ENCODE measurements at places on chromosomes 13 and 19. TPM values are rescaled to one million over a fixed set of nuclear protein-coding genes. Genes with fewer than 3 reads are reported as not detected.

DNA sequence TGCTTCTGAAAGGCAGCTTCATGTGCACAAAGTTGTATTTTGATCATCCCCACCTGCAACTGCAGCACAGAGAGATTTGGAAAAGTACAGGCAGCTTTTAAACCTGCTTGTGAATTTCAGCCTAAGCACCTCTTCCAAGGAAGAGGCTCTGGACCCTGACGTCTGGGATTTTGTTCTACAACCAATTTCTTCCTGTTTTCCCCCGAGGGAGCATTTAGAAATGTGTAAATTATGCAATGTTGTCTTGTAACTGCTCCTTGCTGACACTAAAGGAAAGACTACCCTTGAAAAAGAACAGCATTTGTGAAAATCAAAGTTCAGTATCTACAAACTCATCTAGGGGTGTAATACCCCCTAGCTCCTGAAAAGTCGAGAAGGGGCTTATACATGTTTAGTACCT, 15.4 kb downstream of the MED26 start:
- no peak for DNase-seq

GRCh38 chr19:39155114-39155700, 29.6 kb downstream of the PAK4 start:
- DNase-seq: no peak

- DNase-seq: no peak
Observed at GRCh38 chr13:72953391-72953965, 105.3 kb upstream of the KLF5 start.

- no peak for DNase-seq
Observed at GRCh38 chr13:51995677-51996551, 15.3 kb downstream of the ATP7B start.

DNA sequence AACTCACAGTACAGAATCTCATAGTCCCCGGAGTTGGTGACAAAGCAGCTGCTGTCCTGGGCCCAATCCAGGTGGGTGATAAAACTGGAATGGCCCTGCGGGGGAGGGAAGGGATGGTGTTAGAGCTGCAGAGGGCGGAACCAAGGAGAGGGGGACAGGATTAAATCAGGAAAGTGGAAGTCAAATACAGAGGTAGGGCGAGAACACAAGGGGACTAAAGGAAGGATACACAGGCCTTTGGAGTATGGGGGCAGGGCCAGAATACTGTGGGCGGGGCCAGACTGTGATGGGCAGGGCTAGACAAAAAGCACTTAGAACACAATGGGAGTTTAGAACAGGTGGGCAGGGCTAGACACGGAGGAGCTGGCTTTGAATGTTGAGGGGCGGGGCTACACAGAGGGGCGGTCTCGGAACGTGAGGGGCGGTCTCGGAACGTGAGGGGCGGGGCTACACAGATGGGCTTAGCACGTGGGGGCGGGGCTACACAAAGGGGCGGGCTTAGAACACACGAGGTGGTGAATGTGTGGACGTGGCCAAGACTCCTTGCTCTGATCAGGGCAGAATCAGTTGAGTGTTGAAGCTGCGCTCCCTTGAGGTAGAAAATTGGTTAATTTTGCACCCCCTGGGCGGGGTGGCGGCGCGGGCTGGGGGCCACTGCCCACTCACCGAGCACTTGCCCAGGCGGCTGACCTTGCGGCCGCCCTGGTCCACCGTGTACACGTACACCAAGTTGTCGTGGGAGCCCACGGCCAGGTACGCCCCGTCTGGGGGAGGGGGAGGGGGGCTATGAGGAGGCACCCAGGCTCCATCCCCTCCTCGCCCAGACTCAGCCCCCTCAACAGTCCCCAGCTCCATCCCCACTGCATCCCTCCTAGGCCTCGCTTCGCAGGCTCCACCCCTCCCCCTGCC, 14.0 kb upstream of the GPR4 start:
- no peak for DNase-seq

DNA sequence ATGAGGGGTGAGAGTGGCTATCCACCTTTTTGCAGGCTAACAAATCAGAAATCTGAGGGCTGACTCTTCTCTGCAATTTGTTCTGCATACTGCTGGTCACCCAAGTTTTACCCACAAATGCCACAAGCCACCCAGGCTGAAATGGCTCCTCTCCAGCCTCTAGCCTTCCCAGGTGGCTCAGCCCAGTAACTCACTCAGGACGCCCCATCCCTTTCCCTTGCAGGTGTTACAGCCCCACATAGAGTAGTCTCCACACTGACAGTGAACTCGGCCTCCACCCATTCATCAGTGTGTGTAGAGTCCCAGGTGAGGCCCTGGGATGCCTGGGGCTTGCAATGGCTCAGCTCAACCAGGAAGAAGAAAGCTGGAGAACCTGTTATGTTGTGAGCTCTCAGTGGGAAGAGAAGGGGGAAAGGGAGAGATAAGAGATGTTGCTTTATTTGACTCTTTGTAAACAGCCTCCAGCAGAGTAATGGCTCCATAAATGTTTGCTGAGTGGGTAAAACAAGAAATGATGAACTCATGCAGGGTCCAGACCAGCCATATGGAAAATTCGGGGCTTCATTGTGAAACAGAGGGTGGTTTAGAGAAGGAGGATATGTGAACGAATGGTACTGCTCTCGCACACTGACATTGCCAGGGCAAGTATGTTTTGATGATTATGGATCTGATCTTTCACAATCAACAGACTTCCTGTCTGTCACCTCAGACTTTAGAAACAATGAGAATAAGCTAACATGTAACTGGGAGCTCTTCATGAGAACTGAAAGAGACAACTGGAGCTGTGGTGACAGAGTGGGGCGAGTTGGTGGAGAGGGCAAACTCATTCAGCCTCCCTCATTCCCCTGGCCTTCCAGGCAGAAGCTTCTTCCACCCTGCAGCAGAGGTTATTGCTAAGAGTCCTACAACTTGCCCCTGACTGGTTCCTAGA, 74.2 kb upstream of the RFC3 start:
- no peak for DNase-seq

GRCh38 chr13:87837946-87838345, 166.8 kb downstream of the SLITRK5 start:
- no peak for DNase-seq

DNA sequence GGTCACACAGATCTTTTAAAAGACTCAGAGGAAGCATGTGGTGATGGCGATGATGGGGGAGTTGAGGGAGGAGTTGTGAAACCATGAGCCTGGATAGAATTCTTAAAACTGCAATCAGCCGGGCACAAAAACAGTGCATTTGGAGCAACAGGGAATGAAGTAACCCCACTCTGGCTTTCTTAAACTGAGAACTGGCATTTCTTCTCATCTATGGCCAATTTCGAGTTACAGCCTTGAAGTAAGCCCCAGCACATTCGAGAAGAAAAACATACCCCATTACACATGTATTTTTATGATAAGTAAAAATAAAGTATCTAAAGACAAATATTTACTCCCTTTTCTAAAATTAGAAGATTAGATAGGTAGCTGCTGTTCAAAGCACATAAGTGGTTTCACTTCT, 70.1 kb downstream of the DCLK1 start:
- DNase-seq: no peak

- peak; percentile 97 for DNase-seq
Observed at GRCh38 chr19:2050991-2051772, at the start of gene MKNK2. TSS of gene MKNK2 (minus strand) at chr19:2051244. CDS start at chr19:2050851, 393 bp downstream.

DNA sequence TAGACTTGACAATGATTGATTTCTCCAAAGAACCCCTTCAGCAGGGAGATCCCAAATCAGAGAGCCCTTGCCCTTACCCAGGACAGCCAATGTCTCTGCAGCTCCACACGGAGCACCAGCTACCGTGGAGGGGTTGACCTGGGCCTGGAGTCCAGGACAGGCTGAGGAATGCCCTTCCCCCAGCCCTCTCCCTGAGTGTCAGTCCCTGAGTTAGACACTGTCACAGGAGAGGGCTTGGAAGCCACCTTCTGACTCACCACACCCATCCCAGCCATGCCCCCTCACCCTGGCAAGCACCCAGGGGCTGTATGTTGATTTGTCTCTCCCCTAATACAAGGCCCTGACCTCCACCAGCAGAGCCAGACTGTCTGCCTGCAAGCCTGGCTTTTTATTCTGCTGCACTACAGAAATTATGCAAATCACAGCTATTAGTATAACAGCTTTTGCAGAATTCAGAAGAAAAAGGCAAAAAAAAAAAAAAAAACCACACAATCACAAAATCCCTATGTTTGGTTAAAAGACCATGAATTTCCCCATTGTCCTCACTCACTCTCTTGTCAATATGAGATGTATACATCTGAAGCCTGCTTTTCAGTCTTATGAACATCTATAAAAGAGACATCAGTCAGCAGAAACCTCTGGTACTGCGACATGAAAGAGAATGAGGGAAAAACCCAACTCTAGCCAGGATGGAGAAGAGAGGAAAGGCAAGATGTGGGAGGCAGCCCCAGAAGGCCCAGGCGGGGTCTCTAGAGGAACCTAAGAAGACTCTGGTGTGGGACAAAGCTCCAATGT, 240.7 kb downstream of the UQCRFS1 start:
- DNase-seq: no peak

The LIM2 gene
- total RNA-seq: not detected

The LSM7 gene
- total RNA-seq: 73.9 TPM

The ZNF724 gene
- total RNA-seq: 3.0 TPM

The CD37 gene
- total RNA-seq: not detected

The ATP13A1 gene
- 68.3 TPM for total RNA-seq

The SHFL gene
- 15.8 TPM for total RNA-seq
